ENCODE measurements at places on chromosomes 11 and 22. TPM values are rescaled to one million over a fixed set of nuclear protein-coding genes. Genes with fewer than 3 reads are reported as not detected.

DNA sequence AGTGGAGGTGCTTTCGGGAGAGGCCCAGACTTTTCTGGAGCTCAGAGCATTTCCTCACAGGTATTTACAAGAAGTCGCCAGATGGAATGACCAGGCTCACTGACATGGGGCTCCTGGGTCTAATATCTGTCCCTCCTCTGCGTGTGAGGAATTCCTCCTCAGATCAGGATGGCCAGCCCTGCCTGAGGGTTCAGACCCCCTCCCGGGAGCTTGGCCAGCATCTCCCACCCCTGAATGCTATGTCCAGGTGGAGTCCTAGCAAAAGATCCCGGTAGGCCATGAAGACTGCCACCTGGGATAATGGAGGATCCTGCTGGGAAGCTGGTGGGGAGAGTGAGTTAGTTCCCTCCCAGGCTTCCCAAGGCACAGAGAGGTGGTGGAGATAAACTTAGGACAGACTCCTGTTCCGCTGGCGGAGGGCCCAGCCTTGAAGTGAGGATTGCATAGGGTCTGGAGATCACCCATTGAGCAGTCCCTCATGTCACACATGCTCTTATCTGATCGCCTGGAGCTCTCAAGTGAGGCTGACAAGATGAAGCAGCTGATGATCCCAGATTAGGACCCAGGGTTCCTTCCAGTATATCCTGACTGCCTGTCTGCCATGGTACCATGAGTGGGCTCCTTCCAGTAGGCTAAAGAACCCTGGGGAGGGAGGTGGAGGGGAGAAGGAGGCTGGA, 5.7 kb downstream of the OAF start:
- no peak for DNase-seq

The PRR33 gene
- not detected for total RNA-seq

The ANO3 gene
- total RNA-seq: not detected

DNA sequence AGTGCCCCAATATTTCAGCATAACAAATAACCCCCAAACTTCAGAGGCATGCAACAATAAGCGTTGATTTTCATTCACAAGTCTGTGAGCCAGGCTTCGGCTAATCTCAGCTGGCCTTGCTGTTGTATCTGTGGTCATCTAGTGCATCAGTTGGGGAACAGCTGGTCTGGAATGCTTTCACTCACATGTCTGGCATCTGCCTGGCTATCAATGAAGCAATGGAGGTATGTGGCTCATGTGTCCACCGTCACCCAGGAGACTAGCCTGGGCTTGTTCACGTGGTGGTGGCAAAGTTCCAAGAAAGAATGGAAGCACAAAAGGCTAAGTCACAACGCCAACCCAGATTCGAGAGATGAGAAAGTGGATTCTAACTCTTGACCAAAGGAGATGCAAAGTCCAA, 304.8 kb upstream of the ISX start:
- DNase-seq: no peak

DNA sequence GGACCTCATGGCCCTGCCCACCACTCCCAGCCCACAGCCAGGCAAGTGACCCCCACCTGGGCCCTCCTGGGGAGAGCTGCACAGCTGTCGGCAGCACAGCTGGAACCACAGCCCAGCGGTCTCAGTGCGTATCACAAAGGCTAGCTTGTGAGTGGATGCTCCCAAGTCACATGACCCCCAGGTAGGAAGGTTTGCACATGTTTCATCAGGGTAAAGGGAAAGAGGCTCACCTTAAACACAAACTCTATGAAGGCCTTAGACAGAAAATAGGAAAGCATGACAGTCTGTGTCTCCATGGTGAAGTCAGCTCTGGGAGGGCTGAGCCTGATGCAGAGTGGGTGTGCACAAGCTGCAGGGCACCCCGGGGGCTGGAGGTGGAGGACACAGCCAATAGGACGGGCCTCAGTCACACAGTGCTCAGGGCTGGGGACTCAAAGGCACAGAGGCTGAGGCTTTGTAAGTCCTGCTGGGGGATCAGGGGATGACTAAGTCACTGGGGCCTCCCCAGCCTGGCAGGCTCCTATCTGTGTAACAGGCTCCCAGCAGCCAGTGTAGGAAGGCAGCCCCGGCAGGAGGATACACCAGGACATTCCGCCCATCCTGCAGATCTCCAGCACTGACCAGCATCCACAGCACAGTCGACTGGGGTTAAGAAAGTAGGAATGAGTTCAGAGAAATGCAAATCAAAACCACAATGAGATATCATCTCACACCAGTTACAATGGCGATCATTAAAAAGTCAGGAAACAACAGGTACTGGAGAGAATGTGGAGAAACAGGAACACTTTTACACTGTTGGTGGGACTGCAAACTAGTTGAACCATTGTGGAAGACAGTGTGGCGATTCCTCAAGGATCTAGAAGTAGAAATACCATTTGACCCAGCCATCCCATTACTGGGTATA, 22.0 kb downstream of the CELSR1 start:
- peak; percentile 27 for DNase-seq

- no peak for DNase-seq
Observed at GRCh38 chr11:128603003-128603696, 15.8 kb upstream of the ETS1 start.

DNA sequence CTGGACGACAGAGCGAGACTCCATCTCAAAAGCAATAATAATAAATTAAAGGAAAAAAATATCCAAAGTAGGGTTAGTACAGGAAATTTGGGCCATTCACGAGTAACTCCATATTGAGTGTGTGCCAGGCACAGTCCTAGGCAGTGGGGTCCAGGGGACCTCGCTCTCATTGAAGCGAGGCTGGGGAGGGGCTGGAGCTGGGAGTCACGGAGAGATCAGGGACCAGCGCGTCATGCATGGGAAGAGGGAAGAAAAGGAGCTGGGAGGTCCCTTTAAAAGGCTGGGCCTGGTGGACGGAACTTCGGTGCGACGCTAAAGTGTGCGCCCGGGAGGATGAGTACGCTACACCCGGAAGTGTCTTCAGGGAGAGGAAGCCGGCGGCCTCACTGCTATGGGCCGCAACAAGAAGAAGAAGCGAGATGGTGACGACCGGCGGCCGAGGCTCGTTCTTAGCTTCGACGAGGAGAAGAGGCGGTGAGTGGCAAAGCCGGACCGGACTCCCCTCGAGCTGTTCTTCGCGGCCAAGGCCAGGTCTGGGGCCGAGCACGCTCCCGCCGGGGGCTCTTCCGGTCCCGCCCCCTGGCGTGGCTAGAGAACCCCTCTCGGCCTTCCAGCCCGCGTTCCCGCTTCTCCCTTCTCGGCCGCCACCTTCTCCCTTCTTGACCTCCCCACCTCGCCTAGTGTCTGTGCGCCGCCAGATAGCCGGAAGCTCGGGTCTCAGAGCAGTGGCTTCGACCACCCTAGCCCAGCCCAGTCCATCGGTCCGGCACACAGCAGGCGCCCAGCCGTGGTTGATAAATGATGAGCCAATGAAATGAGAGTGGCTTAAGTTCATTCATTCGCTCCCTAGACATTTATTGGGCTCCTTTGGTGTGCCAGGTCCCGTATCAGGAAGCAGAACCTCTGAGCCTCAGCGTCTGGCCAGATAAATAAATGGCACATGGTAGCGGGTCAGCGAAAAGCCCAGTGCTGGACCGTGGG, at the start of gene NOL12:
NOL12 (plus strand) TSS at position 342 of the 981 bp plus-strand sequence; CDS start at position 392, 50 bp downstream.
- peak; percentile 85 for DNase-seq

GRCh38 chr22:43222262-43222661, 35.3 kb upstream of the TTLL12 start:
- DNase-seq: no peak

DNA sequence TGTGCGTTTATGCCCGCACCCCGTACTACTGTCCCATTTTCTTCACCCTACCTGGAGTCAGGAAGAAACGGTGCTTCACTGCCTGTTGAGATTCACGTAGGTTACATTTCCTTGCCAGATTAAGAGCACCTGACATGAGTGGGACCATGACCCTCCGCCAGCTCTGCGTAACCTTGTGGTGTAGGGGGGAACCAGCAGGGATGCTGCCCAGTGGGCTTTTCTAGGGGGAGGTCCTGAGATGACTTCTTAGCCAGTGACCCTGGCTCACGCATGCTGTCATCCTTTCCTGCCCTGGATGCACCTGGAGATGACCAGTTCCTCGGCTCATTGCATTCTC, 967 bp upstream of the ARVCF start:
- no peak for DNase-seq

DNA sequence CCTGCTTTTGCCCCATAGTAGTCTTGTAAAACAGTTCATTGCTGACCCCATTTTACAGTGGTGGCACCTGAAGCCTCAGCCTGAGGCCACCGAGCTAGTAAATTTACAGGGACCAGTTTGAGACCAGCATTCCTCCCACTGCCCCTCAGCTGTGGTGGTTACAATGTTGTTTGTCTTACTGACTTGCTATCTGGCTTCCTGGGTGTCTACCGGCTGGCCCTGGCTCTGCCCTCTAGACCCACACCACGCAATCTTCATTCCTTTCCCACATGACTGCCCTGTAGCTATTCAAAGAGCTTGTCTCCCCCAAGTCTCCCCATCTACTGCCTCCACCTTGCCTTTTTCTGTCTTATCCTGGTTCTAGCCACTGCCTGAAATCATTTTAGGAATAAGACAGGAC, 20.8 kb downstream of the PIK3IP1 start:
- no peak for DNase-seq

The HEPHL1 gene
- not detected for total RNA-seq

DNA sequence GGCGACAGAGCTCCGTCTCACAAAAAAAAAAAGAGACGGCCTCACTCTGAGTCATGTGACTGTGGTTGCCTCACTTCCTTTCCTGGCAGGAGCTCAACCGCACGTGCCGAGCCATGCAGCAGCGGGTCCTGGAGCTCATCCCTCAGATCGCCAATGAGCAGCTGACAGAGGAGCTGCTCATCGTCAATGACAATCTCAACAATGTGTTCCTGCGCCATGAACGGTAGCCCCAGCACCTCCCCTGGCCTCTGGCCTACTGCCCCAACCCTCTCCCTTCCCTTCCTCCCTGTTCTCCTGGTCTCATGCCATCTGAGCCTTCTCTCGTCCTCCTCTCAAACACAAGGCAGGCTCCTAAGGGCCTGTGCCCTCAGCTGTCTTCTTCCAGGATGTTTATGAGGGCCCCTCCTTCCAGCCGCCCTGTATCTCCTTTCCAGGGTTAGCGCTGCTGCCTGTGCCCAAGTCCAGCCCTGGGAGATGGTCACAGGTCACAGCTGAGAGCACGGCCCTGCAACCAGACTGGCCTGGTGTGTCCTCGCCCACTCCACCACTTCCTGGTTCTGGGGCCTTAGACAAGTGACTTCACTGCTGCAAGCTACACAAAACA, 30.7 kb downstream of the TOM1 start:
- DNase-seq: no peak

- no peak for DNase-seq
Observed at GRCh38 chr11:118081241-118081958, 4.5 kb downstream of the TMPRSS4 start.

DNA sequence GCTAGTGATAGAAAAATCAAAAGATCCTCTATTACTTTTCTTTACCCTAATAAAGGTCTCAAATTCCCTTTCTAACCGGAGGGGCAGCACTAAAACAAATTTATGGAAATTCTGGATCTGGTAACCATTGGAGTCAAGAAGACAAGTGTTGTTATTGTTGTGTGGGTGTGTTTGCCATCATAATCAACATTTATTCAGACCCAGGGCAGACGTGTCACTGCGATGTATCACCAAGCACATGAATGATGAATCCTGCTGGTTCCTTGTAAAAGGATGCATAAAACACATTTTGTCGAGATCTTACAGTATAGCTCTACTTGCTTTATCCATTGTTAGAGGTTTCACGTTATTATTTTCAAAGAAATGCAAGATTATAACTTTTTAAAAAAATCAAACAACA, 12.1 kb upstream of the FJX1 start:
- DNase-seq: no peak

GRCh38 chr11:41116970-41117369, 342.5 kb downstream of the LRRC4C start:
- no peak for DNase-seq

The PPARA gene
- 13.4 TPM for total RNA-seq

- no peak for DNase-seq
Observed at GRCh38 chr11:36122671-36123070, 166.6 kb downstream of the COMMD9 start.

DNA sequence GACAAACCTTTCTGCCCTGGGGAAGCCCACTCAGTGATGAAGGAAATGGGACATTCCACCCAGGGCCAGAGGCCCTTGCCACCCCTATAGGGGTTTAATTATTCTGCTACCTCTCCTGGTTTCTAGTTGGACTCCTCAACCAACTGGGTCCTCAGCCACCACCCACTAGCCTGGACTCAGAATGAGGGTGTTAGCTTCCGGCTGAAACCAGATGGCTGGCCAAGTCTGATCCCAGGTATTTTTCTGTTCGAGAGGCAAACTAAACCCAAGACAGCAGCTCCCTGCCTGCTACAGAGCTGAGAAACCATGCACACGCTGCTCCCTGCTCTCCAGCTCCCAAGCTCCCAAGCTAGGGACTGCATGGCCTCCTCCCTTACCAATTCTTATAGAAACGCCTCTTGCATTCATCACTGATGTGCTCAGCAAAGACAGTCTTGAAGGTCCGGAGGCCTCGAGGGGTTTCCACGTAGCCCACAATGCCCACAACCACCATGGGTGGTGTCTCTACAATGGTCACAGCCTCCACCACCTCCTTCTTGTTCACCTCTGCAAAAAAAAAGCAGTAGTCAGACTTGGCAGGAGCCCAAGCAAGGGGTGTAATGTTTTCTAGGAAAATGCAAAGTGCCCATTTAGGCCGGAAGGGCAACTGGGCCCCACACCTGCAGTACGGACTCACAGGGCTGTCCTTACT, 2.2 kb downstream of the RPL3 start:
- DNase-seq: no peak

The PMM1 gene
- total RNA-seq: 29.6 TPM

The OR51B2 gene
- not detected for total RNA-seq

- no peak for DNase-seq
Observed at GRCh38 chr11:47466701-47467250, 17.8 kb upstream of the RAPSN start.

GRCh38 chr11:79342236-79342635, 98.6 kb downstream of the TENM4 start:
- no peak for DNase-seq

DNA sequence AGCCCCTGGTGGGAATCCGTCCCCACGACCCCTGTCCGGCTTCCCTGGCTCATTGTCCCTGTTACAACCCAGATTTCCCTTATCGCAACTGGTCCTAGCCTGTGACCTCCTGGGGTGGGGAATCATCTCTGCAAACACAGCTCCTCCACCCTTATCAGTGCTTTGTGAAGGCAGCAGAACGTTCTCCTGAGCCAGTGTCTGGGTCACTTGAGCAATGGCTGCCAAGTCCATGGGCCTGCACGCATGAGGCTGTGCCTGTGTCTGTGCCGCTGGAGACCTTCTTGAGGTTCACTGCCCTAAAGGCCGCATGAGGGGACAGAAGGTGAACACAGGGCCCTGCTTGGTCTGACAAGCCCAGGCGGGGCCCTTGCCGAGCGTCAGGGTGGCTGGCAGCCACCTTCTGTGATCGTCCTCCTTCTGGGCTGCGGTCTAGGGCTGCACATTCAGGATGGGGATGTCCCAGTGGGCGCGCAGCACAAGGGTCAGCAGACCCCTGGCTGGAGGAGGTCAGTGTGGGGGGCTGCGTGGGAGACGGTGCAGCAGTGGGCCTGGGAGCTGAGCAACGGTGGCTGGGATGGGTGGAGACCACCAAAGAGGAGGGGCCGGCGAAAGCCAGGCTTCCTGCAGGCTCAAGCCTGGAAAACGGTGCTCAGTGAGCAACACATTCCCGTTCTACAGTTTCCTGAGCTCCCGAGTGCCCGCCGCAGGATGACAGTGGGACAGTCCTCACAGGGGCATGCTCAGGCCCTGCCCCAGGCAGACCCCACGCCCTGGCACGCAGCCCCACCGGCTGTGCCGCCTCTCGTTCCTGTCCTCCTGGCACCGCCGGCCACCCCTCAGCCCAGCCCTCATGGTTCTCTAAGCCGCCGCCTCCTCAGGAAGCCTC, 74.1 kb downstream of the CDKN1C start:
- DNase-seq: no peak

Measured in Caco-2 (cell line).